ENCODE measurements at places on chromosomes 5 and 9.

GRCh38 chr9:135606885-135607259 lies 32.5 kb downstream of the GLT6D1 start:
- no peak for DNase-seq

DNA sequence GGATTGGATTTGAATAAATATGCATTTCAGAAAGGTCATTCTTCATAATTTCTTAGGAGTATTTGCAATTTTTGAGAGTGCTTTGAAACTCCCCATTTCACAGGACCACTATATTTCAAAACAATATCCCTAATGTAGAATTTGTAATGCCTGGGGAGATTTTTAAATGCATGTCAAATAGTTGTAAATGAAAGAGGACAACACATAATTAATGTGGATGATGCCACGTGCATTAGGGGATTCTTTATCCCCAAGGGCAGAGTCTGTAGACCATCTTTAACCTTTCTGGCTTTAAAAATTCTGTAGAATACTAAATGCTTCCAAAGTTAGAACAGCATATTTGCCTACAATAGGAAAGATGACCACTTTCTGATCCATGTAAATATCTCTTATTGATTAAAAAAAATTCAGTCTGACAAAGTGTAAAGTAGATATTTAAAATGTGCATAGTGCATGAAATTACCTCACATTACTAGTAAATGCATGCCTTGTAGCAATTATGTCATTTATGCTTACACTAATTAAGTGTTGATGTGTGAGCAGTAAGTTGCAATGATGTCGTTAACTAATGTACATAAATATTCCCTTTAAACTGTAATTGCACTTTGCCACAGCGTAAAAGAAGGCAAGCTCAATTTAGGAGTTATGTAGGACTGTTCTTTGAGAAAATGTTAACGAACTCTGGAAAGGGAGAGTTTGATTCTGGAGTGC lies 416.1 kb downstream of the PSAT1 start:
- no peak for DNase-seq

- DNase-seq: no peak
Measured at GRCh38 chr5:37552770-37553719, 173.9 kb downstream of the WDR70 start.

GRCh38 chr9:75890472-75891276 lies at the start of gene PCSK5:
Gene PCSK5 (plus strand): TSS chr9:75890673. CDS start chr9:75891182, 509 bp downstream.
- DNase-seq: peak; percentile 68

DNA sequence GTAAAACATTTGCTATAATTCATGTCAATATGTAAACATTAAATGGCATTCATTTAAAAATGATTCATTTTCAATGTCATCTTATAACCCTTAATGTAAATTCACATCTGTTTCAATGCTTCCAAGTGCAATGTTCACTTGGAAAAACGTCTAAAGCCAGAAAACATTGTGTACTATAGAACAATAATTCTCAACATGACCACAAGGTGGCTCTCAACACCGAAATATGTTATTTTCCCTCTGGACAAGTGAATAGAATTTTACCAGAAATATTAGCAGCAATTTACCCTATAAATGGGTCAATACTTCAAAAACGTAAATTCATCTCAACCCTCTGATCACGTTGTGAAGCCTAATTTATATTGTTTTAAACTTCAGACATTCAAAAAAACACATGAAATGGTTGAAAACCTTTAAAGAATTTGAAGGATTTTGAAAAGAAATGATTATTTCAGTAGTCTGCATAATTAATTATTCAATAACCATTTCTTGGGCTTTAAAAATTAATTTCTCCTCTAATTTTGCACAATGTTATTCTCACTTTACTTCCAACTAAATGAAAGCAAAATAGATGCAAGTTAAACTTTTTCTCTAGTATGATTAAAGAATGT lies 11.0 kb downstream of the CDH10 start:
- DNase-seq: no peak

DNA sequence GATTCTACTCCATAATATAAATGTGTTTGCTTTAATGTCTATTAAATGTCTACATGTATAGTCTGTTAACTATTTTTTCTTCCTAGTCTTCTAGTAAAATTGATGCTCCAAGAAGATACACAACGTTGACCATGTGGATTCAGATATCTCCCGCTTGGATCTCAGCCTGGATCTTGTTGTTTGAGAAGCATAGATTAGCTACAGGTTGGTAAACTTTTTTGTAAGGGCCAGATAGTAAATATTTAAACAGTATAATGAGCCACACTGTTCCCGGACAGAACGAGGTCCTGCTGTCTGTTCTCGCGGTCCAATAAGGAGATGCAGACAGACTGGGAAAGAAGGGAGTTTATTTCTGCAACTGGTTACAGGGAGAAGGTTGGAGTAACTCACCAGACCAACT lies 86.2 kb upstream of the IL12B start:
- DNase-seq: no peak

- no peak for DNase-seq
Measured at GRCh38 chr9:104927216-104927911, 591 bp downstream of the ABCA1 start.

DNA sequence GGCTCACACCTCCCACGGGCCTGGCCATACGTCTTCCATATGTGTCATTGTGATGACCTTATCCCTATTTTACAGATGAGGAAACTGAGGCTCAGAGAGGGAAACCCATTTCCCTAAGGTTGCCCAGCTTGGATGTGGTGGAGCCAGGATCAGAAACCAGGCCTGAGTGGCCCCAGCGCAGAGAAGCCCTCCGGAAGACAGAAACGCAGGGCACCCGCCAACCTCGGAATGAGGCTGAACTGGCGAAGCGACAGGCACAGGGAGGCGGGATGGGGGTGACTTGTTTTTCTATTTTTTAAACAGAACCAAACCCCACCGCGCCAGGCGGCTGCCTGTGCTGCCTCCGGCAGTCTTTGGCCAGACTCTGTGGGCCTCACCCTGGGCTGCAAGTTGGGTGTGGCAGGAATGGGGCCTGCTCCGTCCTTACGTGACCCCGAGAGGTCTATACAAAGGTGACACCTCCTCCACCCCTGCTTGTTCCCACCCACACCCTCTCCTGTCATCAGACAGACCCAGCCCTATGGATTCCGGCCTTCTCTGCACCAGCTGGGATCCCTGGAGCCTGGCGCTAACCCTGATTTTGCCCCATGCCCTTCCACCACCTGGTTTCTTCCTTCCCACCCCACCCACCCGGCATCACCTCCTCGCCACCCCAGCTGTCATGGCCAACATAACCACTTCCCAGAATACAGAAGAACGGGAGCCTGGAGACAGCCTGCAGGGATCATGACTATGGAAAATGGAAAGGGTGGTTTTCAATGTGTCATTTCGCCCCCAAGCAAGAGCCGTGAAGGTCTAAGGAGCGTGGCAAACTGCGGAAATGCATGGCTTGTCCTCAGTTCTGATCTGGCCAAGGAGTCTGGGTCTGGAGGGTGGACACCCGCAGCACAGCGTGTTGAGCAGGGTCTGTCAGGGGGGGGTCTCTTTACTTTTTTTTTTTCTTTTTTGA lies 23.6 kb downstream of the PLPP7 start:
- DNase-seq: no peak

- no peak for DNase-seq
Measured at GRCh38 chr9:21580636-21581378, 98.7 kb upstream of the IFNE start.

GRCh38 chr5:168123631-168124528 lies 167.6 kb upstream of the WWC1 start:
- DNase-seq: no peak

DNA sequence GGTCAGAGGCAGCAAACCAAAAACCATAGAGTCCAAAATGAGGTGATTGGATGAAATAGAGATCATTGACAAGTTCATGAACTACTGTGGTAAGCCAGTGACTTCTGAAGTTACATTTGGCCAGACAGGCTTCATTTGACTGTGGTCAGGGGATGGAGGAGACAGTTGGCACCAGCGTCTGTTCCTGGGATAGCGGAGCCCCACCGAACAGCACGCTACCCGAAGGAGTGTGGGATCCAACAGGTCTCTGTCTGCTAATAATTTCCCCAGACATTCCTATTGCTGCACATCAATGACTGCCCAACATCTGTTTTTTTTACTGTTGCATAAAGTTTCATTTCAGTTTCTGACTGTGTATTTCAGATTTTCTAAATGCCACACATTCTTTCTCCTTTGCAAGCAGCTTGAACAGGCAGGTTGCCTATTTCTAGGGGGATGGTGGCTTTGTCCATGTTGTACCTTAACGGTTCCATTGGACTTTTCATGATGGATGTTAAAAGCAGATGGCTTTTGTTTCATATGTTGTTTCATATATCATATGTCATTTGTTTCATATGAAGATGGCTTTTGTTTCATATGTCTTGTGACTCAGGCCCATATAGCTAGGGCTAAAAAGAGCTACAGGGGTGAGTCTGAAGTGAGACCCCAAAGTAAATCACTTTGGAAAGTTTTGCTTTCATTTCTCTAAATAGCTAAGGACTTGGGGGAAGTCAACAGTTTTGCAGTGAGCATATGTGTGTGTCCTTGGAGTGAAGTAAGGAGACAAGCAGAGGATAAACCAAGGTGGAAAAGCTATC lies 180.8 kb downstream of the GOLPH3 start:
- peak; percentile 72 for DNase-seq

- peak; percentile 92 for DNase-seq
Measured at GRCh38 chr9:112029921-112030444, 133.4 kb downstream of the UGCG start.

GRCh38 chr5:159226451-159226850 lies 17.1 kb upstream of the RNF145 start:
- no peak for DNase-seq

DNA sequence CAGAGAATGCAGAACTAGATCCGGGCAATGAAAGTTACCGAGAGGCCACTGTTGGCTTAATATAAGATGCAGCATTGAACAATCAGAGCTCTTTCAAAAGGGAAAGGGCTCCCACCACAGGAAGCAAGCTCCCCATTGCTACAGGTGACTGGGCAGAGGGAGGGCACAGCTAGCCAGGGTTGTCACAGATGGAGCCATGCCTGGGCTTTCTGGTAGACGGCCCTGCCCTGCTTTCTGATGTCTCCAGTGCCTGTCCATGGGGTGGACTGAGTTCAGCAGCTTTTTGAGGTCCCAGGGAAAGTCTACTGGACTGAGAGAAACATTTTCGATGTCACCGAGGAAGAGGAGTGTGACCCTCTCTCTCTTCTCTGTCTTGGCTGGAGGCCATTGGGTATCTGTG lies 14.1 kb downstream of the RGS3 start:
- no peak for DNase-seq

GRCh38 chr5:112492291-112492690 lies 73.2 kb upstream of the EPB41L4A start:
- peak; percentile 35 for DNase-seq

DNA sequence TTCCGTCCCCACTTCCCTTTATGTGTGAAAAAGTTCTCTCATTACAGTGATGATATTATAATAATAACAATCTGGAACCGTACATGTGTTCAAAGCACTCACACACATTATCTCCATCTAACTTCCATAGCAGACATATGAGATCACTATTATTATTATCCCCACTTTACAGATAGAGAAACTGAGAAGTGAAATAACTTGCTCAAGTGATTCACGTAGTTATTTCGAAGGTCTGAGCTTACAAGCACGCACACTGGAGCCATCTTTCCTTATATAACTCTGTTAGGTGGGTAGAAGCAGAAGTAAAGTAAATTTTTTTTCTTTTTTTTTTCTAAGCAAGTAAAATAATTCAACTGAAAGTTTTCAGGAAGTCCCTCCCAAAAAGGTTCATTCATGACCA lies 62.9 kb upstream of the PTGER4 start:
- DNase-seq: no peak

GRCh38 chr5:54741711-54742110 lies 224.2 kb downstream of the SNX18 start:
- DNase-seq: no peak

GRCh38 chr5:74319076-74319475 lies 321.5 kb downstream of the ENC1 start:
- no peak for DNase-seq

DNA sequence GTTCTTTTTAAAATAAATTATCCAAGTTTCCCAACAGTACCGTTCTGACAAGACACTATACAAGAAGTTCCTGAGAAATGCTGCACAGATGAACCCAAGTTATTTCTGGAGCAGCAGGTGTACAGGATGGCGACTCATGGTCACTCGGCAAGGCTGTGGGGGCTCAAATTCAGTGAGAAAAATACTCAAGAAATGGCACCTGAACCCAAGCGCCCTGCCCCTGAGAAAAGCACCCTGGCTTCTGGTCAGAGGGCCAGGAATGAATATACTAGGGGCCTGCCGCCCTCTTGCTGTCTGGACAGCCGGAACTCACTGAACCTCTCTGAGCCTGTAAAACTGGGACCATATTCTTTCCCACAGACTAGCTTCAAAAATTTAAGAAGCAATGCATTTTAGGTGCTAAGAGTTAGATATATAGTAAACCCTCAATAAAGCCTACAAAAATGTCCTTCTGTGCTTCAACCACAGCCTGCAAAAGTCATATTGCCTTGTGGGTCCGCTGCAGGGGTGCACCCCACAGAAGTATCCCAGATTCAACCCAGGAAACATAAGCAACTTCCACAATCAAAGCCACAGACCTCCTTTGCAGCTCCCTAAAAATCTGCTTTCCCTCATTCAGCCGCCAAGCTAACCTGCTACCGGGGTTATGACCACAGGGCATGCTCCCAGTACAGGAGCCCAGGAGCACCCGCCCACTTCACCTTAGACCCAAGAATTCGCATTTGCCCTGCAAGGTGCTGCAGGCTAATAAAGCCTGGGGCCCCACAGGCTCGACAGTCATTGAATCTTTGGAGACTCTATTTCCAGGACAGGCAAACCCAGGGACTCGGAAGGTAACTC lies 1.4 kb downstream of the RAPGEF1 start:
- no peak for DNase-seq

DNA sequence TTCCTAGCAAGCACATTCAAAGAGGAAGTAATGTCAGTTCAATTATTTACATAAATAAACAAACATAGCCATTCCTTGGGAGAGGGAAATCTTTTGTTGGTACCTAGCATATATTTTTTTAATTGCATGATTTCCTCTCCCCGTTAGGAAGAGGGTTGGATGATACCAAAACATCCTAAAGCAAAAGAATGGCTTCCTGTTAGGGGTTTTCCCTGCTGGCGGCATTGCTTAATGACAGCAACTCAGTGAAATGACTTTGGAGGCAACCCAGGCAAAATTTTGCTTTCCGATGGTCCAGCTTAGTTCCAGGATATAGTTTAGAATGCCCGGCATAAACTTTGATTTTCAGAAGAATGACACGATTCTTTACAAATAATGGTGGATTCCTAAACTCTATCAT lies 73.2 kb downstream of the MAT2B start:
- DNase-seq: no peak

DNA sequence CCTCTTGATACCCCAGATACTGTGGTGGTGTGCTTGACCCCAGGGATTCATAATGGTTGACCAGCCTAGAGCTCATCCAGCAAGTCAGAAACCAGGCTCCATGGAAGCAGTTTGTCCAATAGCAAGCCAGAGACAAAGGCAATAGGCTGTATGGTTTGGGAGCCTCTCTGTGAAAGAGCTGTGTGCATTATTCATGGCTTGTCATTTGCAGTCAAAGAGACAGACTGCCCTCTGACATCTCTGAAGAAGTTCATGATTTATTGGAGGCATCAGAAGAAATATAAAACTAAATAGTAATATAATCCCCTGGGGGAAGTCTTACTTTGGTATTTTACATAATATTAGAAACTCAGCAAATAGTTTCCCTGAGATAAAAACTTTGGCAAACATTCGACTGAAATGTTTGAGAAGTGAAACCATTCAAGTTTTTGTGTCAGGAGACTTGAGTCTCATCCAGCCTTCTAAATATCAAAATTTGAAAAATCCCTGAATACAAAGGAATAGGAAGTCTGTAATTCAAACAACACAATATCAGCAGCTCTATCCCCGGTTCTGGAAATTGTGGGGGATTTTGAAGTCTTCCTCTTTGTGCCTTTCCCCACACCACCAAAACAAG lies 250.3 kb downstream of the ZSWIM6 start:
- DNase-seq: no peak

- no peak for DNase-seq
Measured at GRCh38 chr9:125850763-125851162, 103.6 kb downstream of the PBX3 start.

Measured in epithelial cell of proximal tubule (primary cell).